Aorta (tissue), 5 donors: ENCODE measurements at places on chromosomes 2 and 18. TPM values are rescaled to one million over a fixed set of nuclear protein-coding genes. Genes with fewer than 3 reads are reported as not detected.

ANKRD30BL gene
- not detected for total RNA-seq

LINC00305 gene
- total RNA-seq, result not detected

HMSD gene
- 0.16 TPM for total RNA-seq

CCDC148 gene
- 0.52 TPM for total RNA-seq

PRKCE gene
- total RNA-seq, result 20.3 TPM

- peak; percentile 51 for DNase-seq
Observed at GRCh38 chr2:19114754-19115231, 243.6 kb downstream of the OSR1 start.

GRCh38 chr2:62287899-62288880 lies 92.3 kb downstream of the B3GNT2 start:
- peak; percentile 73 for DNase-seq

DNA sequence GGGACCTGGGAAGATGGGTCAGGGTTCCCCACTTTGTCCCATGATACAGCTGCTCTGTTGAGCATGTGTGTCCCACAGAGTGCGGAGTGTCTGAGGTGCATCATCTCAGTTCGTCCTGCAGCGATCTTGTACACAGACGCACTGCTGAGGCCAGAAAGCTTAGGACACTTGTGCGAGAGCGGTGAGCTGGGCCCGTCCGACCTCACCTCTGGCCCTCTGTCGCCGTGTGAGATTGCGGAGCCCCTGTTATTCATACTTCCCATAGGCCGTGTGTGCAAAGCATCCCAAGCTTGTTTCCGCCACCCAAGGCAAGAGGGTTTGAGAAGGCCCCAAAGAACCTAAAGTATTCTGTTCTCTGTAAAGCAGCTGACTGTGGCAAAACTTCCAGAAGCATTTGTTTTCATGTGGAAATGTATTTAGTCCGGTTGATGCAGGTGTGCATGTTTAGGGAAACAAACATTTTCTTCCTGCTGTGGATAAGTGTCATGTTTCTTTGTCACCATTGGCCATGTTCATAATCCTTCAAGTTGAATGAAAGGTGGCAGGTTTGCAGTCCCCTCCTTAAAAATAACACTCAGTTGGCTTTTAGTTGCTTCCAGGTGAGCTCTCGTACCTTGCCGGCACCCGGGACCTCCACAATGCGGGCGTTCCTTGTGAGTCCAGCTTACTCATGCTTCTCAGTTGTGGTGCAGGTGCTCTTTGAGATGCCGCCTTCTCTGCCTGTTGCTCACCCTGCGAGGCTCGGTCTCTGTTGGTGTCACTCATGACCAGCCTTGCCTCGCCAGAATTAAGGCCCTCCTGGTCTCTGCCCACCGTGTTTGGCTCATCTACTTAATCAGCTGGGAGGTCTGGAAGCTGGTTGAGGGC lies 5.3 kb downstream of the AGAP1 start:
- DNase-seq, result no peak

- DNase-seq, result no peak
Observed at GRCh38 chr2:167862782-167863181, 384.6 kb downstream of the STK39 start.

GRCh38 chr2:66696374-66696773 lies 261.4 kb downstream of the MEIS1 start:
- DNase-seq, result no peak

GRCh38 chr2:8623576-8623957 lies 58.3 kb upstream of the ID2 start:
- DNase-seq, result no peak
